ENCODE measurements at places on chromosomes 5 and 9.

- peak; percentile 26 for DNase-seq
Observed at GRCh38 chr5:64811050-64811640, 42.4 kb downstream of the CWC27 start.

GRCh38 chr5:172445866-172446265 is 8.5 kb downstream of the SH3PXD2B start:
- DNase-seq = no peak

DNA sequence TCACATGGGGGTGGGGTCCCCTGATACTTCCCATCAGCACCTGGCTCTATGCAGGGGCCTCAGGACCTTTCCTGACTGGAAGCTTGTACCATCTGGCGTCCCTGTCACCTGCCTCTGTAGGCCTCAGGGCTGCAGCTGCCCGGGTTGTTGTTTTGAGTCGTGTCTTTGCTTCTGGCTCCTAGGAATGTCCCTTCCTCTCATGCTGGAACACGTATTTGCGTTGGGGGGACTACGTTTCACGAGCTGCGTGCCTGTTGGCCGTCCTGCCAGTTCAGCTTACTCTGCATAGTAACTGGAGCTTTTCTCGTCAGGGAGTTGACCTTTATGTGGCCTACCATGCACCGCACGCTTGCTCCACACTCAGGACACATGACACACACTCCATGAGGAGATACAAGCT is 54.9 kb upstream of the IRX4 start:
- DNase-seq = no peak

DNA sequence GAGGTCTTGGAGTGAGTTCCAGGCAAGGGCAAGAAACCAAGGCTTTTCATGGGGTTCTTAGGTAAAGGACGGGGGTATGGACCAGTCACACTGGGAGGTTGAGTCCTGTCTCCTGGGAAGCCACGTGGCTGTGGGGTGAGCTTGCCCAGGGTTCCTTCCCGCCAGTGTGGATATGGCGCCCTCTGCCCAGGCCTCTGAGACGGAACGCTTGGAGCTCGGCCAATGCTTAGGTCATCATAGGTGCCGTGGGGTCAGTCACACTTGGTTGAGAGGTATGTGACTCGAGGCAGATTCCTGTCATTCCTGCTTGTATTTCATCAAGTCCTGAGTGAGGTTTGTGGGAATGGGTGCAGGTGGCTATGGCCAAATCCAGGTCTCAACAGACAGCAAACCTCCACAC is 46.2 kb downstream of the TENT4A start:
- DNase-seq = no peak

DNA sequence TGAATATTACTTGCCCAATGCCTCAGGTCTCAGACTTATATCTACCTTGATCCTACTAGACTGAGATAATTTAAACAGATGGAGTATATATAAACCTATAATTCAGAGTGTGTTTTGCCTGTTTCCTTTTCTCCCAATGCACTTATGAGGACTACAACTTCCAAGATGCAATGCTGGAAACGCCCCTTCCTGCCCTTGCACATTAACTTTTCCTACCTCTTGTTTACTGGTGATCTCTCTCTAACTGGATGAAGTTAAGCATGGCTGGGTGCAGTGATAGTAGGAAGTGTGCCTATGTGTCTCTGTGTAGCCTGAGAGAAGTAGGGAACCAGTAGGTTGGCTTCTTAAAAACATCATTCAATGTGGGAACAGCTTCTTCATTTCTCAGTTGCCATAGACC is 115.2 kb downstream of the SVEP1 start:
- no peak for DNase-seq
